Activated T-cell treated with anti-CD3 and anti-CD28 coated beads, Interleukin-2, amount 50 U/mL, for 72 hours (primary cell): ENCODE measurements at places on chromosomes 6 and 20. TPM values are rescaled to one million over a fixed set of nuclear protein-coding genes. Genes with fewer than 3 reads are reported as not detected.

GRM4 gene
- not detected for total RNA-seq

CST2 gene
- total RNA-seq = not detected

MICB gene
- total RNA-seq = 18.7 TPM

RIPOR3 gene
- total RNA-seq = 0.14 TPM

CAPN11 gene
- total RNA-seq = 0.39 TPM

FNDC1 gene
- total RNA-seq = 0.30 TPM

CDSN gene
- total RNA-seq = not detected

DNA sequence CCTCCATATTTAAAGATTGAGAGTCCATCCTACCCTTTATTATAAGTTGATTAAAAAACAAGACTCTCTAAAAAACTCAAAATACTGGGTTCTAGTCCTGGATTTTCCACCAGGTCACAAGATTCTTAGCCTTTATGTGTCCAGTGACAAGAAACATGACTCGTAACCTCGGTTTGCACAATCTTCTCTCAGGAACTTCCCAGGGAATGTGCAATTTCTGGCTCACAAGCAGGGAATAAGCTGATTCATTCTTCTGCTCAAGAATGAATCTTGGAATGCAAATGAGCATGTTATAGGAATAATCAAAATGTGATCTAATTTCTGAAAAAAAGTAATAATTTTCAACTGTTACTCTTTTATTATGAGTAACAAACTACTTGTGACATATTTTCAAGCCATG, 45.1 kb downstream of the OGFRL1 start:
- H3K27me3 ChIP-seq = peaks cover 12% of the 10 kb centered on the region
- H3K4me3 ChIP-seq = no peak overlapping the region
- DNase-seq = no peak
- H3K4me1 ChIP-seq = peaks cover 7% of the 10 kb centered on the region
- H3K36me3 ChIP-seq = no peaks in the 10 kb centered on the region
- no peak overlapping the region for H3K27ac ChIP-seq

GRCh38 chr6:157834549-157834948, 11.5 kb downstream of the SNX9 start:
- peak overlapping the region; percentile 39 for H3K4me3 ChIP-seq
- peaks cover 64% of the 10 kb centered on the region for H3K36me3 ChIP-seq
- DNase-seq = no peak
- peaks cover 87% of the 10 kb centered on the region for H3K4me1 ChIP-seq

DNA sequence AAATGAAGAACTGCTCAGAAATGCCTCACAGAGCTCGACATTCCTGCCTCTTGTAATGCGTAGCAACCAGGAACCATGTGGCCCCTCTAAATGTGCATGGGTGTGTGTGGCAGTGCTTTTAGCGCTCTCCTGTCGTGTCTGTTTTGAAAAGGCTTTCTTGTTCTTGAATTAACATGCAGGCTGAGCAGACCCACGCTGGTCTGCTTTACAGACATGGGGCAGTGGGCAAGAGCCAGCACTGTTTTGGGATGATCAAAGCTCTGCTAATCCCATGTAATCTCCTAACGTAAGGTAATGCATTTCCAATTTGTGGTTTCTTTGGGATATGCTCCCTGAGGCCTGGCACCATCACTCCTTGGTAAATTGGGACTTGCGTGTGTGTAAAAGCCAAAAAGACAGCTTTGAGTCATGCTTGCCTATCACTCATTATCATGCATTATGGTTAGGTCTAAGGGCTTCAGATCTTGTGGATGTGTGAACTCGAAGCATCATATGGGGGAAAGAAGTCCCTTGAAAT, 11.8 kb downstream of the RIPOR2 start:
- H3K4me1 ChIP-seq = peaks cover 99% of the 10 kb centered on the region
- peak; percentile 34 for DNase-seq
- peak overlapping the region; percentile 95 for H3K27ac ChIP-seq
- peaks cover 11% of the 10 kb centered on the region for H3K36me3 ChIP-seq
- peak overlapping the region; percentile 71 for H3K4me3 ChIP-seq

GRCh38 chr6:73984571-73985210, 288.7 kb downstream of the CD109 start:
- no peak overlapping the region for H3K4me3 ChIP-seq
- no peaks in the 10 kb centered on the region for H3K36me3 ChIP-seq
- no peaks in the 10 kb centered on the region for H3K4me1 ChIP-seq
- no peak for DNase-seq

GRCh38 chr6:141470810-141471209, 661.9 kb upstream of the GJE1 start:
- no peak overlapping the region for H3K27ac ChIP-seq
- no peak for DNase-seq
- H3K27me3 ChIP-seq = no peaks in the 10 kb centered on the region
- no peaks in the 10 kb centered on the region for H3K36me3 ChIP-seq
- H3K4me3 ChIP-seq = no peak overlapping the region

DNA sequence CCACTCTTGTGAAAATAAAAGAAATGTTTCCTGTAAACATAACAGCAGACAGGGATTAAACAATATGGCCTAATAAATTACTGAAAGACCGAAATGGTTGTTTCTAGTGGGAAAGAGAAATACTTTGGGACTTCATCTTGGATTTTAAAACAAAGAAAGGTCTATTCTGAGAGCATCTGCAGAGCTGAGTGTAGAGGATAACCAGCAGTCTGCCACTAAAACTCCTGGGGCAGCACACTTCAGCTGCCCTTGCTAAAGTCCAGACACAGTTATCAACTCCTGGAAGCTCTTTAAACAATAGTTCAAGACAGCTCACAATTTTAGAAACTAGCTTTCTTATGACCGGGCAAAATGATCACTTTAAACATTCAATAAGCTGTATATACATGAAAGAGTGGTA, 38.6 kb downstream of the AKIRIN2 start:
- H3K36me3 ChIP-seq = peaks cover 12% of the 10 kb centered on the region
- DNase-seq = no peak
- no peaks in the 10 kb centered on the region for H3K27me3 ChIP-seq
- no peaks in the 10 kb centered on the region for H3K4me1 ChIP-seq
- H3K4me3 ChIP-seq = no peak overlapping the region

DNA sequence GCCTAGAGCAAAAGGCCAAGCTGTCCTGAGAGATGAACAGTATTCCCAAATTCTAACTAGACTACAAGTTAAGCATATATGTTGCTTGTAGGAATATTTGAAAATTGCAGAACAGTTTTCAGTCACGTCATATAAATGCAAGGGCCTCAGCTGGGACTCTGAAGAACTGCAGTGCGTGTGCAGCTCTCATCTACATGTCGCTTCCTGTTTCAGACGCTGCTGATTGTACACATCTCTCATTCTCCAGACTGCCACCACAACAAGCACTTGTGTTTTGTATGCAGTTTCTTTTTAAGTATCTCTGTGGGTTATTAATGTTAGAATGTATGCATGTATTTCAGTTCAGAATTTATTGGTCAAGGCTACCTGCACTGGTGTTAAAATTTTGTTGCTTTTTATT, 119.7 kb downstream of the MAP3K4 start:
- H3K4me1 ChIP-seq = peaks cover 51% of the 10 kb centered on the region
- H3K4me3 ChIP-seq = peak overlapping the region; percentile 69
- peak; percentile 29 for DNase-seq
- H3K27me3 ChIP-seq = no peaks in the 10 kb centered on the region
- peaks cover 14% of the 10 kb centered on the region for H3K36me3 ChIP-seq

DNA sequence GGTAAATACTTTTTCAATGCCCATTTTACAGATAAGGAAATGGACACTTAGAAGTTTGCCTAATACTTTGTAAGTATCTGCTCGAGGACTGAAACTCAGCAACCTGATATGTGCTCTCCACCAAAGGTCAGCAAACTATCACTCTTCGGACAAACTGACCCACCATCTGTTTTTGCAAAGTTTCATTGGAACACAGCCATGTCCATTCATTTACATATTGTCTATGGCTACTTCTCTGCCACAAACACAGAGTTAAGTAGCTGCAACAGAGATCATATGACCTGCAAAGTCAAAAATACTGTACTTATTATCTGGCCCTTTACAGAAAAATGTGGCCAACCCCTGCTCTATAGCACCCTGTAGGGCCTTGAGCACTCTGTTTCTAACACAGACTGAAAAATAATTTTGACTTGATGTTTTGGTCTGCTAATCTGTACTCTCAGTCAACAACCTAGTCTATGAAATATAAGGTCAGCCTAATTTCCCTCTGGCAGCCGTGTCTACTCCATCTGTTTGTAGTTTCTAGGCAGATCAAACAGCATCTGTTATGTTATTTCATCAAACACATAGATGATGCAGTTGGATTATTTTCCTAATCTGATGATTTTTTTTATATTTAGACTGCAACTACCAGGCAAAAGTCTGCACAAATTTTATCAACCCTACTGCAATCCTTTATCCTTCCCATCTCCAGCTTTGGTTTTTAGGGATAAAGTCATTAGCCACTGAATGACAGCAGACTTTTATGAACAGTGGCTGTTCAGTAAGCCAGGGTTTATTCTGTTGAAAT, 41.4 kb upstream of the BEND6 start:
- no peaks in the 10 kb centered on the region for H3K36me3 ChIP-seq

- peaks cover 3% of the 10 kb centered on the region for H3K36me3 ChIP-seq
- DNase-seq = no peak
- no peak overlapping the region for H3K27ac ChIP-seq
- peaks cover 40% of the 10 kb centered on the region for H3K27me3 ChIP-seq
These were observed 1.4 kb upstream of the SLC13A3 start for GRCh38 chr20:46652699-46653098.

DNA sequence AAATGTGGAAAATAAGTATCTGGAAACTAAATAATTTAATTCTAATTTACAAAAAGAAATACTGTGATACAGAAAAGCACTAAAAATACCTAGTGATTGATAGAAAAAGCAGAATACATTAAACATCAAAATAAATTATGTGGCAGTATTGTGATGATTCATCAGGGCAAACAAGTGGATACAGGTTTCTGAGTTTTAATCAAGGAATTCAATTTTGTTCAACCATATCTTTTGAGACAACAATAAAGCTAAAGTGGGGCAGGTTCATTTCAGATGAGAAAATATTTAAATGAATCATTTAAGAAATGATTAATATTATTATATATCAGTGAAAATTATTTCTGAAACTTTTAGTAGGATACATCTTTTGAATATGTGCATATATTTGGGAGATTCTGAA, 49.8 kb downstream of the GRIK2 start:
- no peak overlapping the region for H3K4me3 ChIP-seq
- H3K4me1 ChIP-seq = no peaks in the 10 kb centered on the region
- no peak overlapping the region for H3K27ac ChIP-seq
- no peaks in the 10 kb centered on the region for H3K27me3 ChIP-seq
- no peak for DNase-seq

DNA sequence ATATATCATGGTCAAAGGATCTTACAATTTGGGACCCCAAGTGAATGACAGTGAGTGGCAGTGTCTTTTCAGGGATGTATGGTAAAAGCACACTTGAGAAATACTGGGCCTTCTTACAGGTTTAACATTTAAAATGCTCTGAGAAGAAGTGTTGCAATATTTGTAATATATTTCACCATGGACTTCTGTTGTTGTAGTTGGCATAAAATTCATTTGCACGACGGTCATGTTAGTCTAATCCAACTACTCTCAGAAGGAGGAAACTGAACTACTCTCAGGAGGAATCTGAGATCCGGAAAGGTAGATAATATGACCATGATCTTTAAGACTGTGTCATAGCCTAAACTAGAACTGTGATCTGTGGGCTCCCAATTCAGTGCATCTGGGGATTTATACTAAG, 700.1 kb downstream of the HDGFL1 start:
- H3K36me3 ChIP-seq = no peaks in the 10 kb centered on the region
- H3K4me3 ChIP-seq = no peak overlapping the region
- no peak overlapping the region for H3K27ac ChIP-seq
- H3K4me1 ChIP-seq = no peaks in the 10 kb centered on the region

- no peak overlapping the region for H3K27ac ChIP-seq
- DNase-seq = no peak
- no peaks in the 10 kb centered on the region for H3K36me3 ChIP-seq
- no peaks in the 10 kb centered on the region for H3K27me3 ChIP-seq
- H3K4me1 ChIP-seq = no peaks in the 10 kb centered on the region
These were observed 361.0 kb downstream of the TAF4 start for GRCh38 chr20:61704661-61705060.

GRCh38 chr6:106622412-106622811, 6.9 kb downstream of the RTN4IP1 start:
- H3K27me3 ChIP-seq = no peaks in the 10 kb centered on the region
- no peak overlapping the region for H3K4me3 ChIP-seq
- no peak overlapping the region for H3K27ac ChIP-seq
- no peaks in the 10 kb centered on the region for H3K4me1 ChIP-seq

DNA sequence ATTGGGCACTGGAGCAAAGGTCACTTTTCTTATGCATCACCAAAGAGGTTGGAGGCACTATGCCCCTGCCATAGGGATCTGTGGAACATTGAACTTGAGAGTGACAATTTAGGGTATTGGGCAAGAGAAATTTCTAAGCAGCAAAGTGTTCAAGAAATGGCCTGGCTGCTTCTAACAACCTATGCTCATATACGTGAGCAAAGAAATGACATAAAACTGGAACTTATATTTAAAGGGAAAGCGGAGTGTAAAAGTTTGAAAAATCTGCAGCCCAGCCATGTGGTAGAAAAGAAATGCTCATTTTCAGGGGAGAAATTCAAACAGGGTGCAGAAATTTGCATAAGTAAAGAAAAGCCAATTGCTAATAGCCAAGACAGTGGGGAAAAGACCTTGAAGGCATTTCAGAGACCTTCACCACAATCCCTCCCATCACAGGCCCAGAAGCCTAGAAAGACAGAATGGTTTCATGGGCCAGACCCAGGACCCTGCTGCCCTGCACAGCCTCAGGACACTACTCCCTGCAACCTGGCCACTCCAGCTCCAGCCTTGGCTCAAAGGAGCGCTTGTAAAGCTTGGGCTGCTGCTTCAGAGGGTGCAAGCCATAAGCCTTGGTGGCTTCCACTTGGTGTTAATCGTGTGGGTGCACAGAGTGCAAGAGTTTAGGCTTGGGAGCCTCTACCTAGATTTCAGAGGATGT, 24.4 kb downstream of the NCR2 start:
- peaks cover 19% of the 10 kb centered on the region for H3K36me3 ChIP-seq
- H3K27ac ChIP-seq = no peak overlapping the region

DNA sequence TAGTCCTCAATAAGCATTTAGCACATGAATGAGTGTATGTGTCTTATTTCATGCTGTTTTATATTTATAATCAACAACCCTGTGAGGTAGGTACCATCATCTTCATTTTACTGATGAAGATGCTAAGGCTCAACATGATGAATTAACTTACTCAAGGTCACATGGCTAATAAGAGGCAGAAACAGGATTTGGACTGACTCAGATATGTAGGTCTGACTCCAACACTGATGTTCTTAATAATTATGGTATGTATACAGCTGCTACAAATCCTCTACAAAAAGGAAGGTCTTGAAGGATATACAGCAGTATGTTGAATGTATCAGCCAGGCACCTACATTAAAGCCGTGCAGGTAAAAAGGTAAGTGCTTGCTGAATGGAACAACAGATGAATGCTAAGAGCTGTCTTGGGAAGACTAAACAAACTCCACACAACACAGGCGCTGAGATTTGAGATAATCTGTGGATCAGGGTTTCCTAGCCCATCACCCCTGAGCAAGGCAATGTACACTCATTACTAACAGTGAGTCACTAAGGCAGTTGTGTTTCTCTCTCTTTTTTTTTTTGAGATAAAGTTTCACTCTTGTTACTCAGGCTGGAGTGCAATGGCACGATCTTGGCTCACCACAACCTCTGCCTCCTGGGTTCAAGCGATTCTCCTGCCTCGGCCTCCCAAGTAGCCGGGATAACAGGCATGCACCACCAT, 31.9 kb downstream of the TTI1 start:
- H3K27ac ChIP-seq = peak overlapping the region; percentile 68
- H3K27me3 ChIP-seq = no peaks in the 10 kb centered on the region
- peak; percentile 43 for DNase-seq
- H3K4me1 ChIP-seq = peaks cover 49% of the 10 kb centered on the region
- peaks cover 51% of the 10 kb centered on the region for H3K36me3 ChIP-seq
- no peak overlapping the region for H3K4me3 ChIP-seq
